ENCODE measurements at places on chromosomes 1 and 21. TPM values are rescaled to one million over a fixed set of nuclear protein-coding genes. Genes with fewer than 3 reads are reported as not detected.

MATN1 gene
- not detected for total RNA-seq

ST6GALNAC5 gene
- 114 TPM for total RNA-seq

LORICRIN gene
- total RNA-seq, result not detected

DNA sequence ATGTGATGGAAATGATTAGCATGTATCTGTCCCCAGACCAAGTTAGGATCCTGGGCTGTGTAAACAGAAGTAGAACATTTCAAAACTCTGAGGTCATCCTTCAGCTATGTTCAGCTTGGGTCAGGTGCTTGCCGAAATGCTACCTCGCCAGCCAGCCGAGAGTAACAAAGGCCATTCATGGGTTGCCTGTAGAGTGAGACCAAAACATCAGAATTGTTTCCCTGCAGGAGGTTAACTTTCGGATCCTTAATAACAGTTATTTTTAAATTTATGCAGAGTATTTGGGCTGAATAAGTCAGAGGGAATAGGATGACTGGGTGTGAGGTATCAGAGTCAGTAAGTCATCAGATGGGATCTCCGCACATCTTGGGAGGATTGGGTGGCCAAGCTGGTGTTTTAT, 35.6 kb downstream of the SMYD2 start:
- no peak for DNase-seq
